WTC11 (cell line): ENCODE measurements at places on chromosomes 12 and 14. TPM values are rescaled to one million over a fixed set of nuclear protein-coding genes. Genes with fewer than 3 reads are reported as not detected.

MYH6 gene
- 0.09 to 0.14 TPM (median 0.09 TPM) in 3 replicates for total RNA-seq

SMCO3 gene
- not detected in 3 replicates for total RNA-seq

NR2C1 gene
- total RNA-seq, result 45.4 to 53.0 TPM (median 51.1 TPM) in 3 replicates

RILPL2 gene
- 1.1 to 1.4 TPM (median 1.2 TPM) in 3 replicates for total RNA-seq

NUP37 gene
- total RNA-seq, result 58.4 to 60.0 TPM (median 58.8 TPM) in 3 replicates

MYF6 gene
- 0.15 to 0.39 TPM in 2 of 3 replicates, not detected in the other for total RNA-seq

ZBTB25 gene
- total RNA-seq, result 11.9 to 14.0 TPM (median 13.1 TPM) in 3 replicates
